Left renal pelvis (tissue), 4 donors: ENCODE measurements at places on chromosomes 6 and 20. TPM values are rescaled to one million over a fixed set of nuclear protein-coding genes. Genes with fewer than 3 reads are reported as not detected.
A peak's percentile ranks its signal among the peaks of the same experiment; 100 is the strongest.

The RREB1 gene
- polyA plus RNA-seq = 19.8 TPM

DNA sequence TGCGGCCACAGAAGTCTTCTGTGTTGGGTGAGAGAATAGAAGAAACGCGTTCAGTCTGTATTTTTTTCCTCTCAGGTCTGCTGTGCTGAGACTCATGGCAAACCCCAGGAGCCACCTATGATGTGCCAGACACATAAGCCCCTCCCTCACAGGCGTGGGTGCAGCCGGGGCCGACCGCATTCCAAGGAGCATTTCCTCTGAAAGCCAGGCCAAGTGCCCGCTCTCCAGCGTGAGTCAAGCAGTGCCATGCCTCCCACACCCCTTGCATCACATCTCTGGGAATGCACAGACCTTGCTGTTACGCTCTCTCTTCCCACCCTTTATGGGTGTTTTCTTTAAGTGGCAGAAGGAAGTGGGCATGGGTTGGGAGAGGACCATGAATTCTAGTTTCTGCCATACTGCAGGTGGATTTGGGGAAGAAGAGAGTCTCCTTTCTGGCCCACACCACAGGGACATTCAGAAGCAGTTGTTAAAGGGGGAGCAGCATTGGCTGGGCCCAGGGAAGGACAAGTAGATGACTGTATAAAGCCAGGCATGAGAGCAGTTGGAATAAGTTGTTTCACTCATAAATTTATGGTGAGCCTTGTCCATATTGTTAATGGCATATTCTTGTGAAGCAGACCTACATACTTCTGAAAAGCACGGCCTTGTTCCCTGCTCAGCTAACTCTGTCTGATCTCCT, 37.1 kb upstream of the TFAP2A start:
- no peak for DNase-seq

The NKAPL gene
- 0.91 TPM for polyA plus RNA-seq

The LAMA5 gene
- polyA plus RNA-seq = 32.0 TPM

DNA sequence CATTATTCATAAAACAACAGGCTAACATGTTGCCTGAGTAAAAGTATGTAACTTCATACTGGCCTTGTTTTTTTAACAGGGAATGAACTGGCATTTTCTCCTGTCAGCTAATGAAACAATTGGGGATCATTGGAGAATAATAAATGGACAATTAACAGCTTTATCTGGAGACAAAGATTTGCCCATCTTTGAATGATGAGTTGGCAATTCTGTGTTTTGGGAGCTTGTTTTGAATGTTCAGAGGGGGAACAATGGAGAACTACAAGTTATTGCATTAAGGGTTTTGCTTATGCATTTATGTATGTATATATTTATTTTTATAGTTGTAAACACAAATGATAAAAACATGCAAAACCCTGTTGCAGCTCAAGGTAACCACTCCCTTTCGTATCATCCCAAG, 150.3 kb downstream of the CBLN4 start:
- DNase-seq = no peak

- DNase-seq = no peak
Measured at GRCh38 chr6:38554700-38555413, 84.9 kb downstream of the BTBD9 start.

The BPIFB2 gene
- not detected for polyA plus RNA-seq

GRCh38 chr6:156080371-156080770, 624.7 kb upstream of the NOX3 start:
- no peak for DNase-seq

The KCNK16 gene
- polyA plus RNA-seq = not detected

GRCh38 chr20:17377231-17377630, 150.4 kb downstream of the PCSK2 start:
- DNase-seq = no peak

DNA sequence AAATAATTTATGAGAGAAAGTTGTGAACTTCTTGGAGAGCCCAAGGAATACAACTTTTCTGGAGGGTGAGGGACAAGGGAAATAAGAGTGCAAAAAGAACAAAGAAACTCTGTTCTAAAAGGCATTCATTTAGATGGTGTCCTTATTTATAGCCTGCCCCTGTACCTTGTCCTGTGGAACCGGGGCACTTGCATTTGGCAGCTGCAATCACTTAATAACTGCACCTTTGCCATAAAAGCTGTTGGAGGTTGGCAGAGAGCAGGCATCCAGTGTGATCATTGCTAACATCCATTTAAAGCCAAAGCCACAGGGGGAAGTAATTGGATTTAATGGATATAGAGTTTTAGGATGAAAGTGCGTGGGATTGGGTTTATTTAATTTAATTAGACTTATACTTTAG, 50.8 kb upstream of the SGK1 start:
- DNase-seq = no peak

- DNase-seq = no peak
Measured at GRCh38 chr6:107720717-107721116, 103.4 kb downstream of the SCML4 start.

DNA sequence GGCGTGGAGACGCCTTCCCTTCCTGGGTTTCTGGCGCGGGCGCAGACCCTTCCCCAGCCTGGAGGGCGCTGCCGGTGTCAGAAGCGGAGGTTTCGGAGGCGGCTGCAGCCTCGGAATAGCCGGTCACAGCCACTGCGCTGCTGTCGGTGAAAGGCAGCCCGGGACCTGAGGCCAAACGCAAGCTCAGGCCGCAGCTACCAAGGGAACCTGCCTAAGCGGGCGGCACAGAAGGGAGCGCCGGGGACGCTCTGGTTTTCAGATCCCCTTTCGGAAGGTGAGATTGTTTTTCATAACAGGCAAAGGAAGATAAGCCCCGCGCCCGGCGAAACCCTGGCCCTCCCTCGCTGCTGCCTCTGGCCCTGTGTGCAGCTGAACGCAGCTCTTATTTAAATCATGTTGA, 116.5 kb downstream of the FAM120B start:
- DNase-seq = no peak

GRCh38 chr6:80015839-80016435, 11.5 kb downstream of the TTK start:
- no peak for DNase-seq

- no peak for DNase-seq
Measured at GRCh38 chr6:154111025-154111424, 72.0 kb downstream of the OPRM1 start.

DNA sequence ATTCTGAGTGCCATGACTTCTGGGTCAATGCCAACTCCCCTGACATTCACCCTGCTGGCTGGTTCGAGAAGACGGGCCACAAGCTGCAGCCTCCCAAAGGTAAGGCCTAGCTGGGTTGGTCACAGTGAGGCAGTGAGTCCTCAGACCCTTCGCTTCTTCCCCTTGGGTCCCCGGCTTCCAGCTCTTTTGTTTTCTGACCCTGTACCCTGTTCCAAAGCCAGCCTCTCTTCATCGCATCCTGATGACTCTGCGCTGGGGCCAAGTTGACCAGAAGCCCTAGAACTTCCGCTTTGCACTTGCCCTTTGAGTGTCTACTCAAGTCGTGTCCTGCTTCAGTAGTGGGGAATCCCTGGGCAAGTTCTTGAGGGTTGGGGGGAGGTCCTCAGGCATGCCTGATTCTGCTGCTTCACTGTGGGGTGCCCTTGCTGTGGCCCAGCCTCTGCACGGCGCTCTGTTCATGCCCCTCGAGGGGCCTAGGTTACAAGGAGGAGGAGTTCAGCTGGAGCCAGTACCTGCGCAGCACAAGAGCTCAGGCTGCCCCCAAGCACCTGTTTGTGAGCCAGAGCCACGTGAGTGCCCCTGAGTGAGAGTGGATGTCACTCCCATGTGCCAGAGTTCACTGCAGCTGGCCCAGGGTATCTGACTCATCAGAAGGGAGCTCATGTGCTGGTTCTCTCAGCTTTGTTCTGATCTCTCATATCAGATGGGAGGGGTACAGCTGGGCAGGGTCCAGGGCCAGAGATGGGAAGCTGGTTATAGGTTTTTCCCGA, 23.0 kb downstream of the L3MBTL1 start:
- DNase-seq = no peak

The BTN1A1 gene
- 0.29 TPM for polyA plus RNA-seq

- DNase-seq = no peak
Measured at GRCh38 chr6:132726608-132726975, 12.7 kb upstream of the VNN1 start.

The ASIP gene
- not detected for polyA plus RNA-seq

DNA sequence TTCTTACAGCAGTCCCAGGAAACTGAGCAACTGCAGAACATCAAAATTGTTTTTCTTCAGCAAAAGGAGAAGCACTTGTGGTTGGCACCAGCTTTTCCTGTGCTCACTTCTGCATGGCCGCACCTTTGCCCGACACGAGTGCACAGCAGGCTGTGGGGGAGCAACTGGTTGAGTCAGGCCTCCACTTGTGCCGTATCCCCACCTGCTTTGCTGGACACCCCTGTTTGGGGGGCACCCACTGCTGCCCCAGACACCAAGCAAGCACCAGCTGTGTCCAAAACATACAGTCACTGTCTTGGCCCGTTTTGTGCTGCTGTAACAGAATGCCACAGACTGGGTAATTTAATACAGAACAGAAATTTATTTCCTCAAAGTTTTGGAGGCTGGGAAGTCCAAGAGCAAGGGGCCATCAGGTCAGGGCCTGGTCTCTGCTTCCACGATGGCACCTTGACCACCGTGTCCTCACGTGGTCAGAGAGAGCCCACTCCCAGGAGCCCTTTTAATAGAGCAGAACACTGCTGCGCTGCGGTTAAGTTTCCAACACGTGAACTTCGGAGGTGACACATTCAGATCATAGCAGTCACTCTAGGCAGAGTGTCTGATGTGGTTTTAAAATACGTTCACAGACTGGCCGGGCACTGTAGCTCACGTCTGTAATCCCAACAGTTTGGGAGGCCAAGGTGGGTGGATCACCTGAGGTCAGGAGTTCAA, 8.7 kb upstream of the GMEB2 start:
- DNase-seq = no peak

- no peak for DNase-seq
Measured at GRCh38 chr6:156391061-156391672, 386.0 kb upstream of the ARID1B start.

The RHAG gene
- 5.6 TPM for polyA plus RNA-seq

The BMP2 gene
- polyA plus RNA-seq = 24.2 TPM

The ISM1 gene
- polyA plus RNA-seq = 4.5 TPM

- no peak for DNase-seq
Measured at GRCh38 chr20:49882171-49882970, 33.0 kb downstream of the SPATA2 start.

DNA sequence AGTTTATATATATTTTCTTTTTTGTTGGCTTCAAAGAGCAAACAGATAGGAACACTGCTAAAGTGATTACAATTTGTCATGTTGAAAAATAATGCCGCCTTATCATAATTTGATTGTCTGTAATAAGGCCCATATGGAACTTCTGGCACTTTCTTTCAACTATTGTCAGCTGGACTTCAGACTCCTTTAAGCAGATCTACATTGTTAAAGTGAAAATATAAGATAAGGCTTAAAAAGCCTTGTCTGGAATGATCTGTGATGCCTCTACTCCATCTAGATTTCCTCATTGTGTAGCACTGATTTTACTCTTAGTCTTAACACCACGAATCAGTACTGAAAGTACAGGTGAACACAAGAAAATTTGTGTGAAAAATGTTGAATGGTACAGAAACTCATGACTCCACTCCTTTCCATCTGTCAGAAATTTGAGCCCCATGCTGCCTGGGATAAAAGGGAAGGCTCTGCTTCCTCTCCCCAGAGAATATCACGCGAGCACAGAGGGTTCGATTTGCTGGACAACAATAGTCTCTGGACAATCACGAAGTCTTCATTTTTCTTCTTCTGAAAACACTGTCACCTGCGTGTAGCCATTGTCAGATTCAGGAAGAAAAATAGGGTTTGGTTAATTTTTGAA, 56.0 kb downstream of the BCAS1 start:
- no peak for DNase-seq

DNA sequence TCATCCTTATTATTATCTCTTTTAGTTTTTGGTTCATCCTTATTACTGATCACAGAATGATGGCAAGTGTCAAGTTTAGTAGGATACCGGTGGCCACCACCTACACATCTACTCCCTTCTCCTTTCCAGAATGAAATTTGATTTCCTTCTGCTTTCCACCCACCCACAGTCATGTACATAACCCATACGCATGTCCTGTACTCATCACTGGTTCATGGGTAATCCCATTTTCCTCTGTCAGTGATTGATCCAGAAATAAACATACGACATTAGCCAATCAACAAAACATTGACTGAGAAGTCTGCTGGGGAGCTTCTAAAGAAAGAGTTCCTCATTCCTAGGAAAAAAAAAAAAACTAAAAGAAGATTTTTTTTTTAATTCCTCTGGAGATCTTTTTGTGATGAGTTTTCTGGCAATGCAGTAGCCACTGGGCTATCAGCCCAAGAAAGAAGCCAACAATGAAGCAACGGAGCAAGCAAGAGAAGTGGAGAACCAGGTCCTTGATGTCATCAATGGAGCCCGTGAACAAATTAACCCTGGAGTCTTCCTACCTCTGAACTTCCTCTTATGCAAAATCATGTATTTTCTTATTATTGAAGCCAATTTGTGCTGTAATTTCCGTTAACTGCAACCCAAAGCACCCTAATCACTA, 127.8 kb downstream of the TASP1 start:
- no peak for DNase-seq

GRCh38 chr6:12353731-12354130, 63.6 kb downstream of the EDN1 start:
- DNase-seq = no peak

- DNase-seq = peak; percentile 26
Measured at GRCh38 chr6:158972241-158973233, 27.5 kb downstream of the RSPH3 start.

GRCh38 chr6:100554228-100554627, 89.5 kb upstream of the SIM1 start:
- DNase-seq = no peak

DNA sequence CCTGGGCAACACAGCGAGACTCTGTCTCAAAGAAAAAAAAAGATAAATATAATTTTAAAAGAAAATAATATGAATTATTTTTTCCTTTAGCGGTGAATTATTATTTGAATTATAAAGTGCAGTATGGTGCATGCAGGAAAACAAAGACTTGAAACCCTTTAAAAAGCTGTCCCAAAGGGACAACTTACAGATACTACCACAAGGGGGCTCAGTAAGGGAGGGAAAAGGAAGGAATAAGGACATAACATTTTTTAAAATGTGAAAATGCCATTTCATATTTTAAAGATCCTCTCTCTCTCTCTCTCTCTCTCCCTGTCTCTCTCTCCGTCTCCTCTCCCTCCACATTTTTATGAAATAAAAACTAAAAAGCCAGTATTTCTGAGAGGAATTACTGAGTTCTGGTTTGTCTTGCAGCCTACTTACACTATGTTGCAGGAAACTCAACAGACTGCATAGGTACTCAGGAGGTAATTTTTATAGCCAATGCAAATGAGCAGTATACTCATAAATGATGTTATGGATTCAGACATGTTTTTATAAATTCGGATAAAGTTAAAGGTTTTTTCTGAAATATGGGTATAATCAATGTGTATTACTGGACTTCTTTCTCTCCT, 455.0 kb upstream of the GJE1 start:
- DNase-seq = no peak

- DNase-seq = no peak
Measured at GRCh38 chr6:14206391-14206790, 88.8 kb downstream of the CD83 start.

The STMND1 gene
- 0.57 TPM for polyA plus RNA-seq
